Activated CD4-positive, alpha-beta T cell treated with anti-CD3 and anti-CD28 coated beads, Interleukin-2, amount 10 ng/mL, durations not matched to agents 24 days and 14 days (primary cell): ENCODE measurements at places on chromosomes 5 and 9. TPM values are rescaled to one million over a fixed set of nuclear protein-coding genes. Genes with fewer than 3 reads are reported as not detected.

TAF1L gene
- total RNA-seq, result 0.05 TPM in 1 of 2 replicates, not detected in the other

NUDT12 gene
- total RNA-seq, result 1.8 and 2.4 TPM in 2 replicates

ABCA1 gene
- total RNA-seq, result 0.31 and 0.56 TPM in 2 replicates

CKMT2 gene
- total RNA-seq, result not detected in 2 replicates

DDX41 gene
- total RNA-seq, result 157 and 172 TPM in 2 replicates

SPINK13 gene
- not detected in 2 replicates for total RNA-seq

PCDHB4 gene
- not detected in 2 replicates for total RNA-seq

EPB41L4B gene
- 1.2 and 1.5 TPM in 2 replicates for total RNA-seq

GPR21 gene
- total RNA-seq, result 0.86 and 1.0 TPM in 2 replicates

IL3 gene
- 67.7 and 71.3 TPM in 2 replicates for total RNA-seq

MPDZ gene
- total RNA-seq, result not detected in 2 replicates

SPATA31C1 gene
- not detected in 2 replicates for total RNA-seq

DAB2 gene
- not detected in 2 replicates for total RNA-seq

SLC45A2 gene
- total RNA-seq, result not detected in 2 replicates

SLC36A3 gene
- total RNA-seq, result not detected in 2 replicates

GHR gene
- not detected in 2 replicates for total RNA-seq

ADAMTSL1 gene
- total RNA-seq, result not detected in 2 replicates

CDC20B gene
- total RNA-seq, result not detected in 2 replicates

PCDHA9 gene
- total RNA-seq, result not detected in 2 replicates

CDH10 gene
- total RNA-seq, result not detected in 2 replicates

SPATA6L gene
- total RNA-seq, result not detected in 2 replicates

ZNF879 gene
- total RNA-seq, result 2.7 and 3.8 TPM in 2 replicates

GABBR2 gene
- total RNA-seq, result not detected in 2 replicates

LRRC19 gene
- not detected in 2 replicates for total RNA-seq

ANKRD18B gene
- total RNA-seq, result 0.65 and 1.1 TPM in 2 replicates

GDA gene
- not detected in 2 replicates for total RNA-seq

CATSPER3 gene
- 0.54 and 0.64 TPM in 2 replicates for total RNA-seq

CCDC152 gene
- 6.6 and 6.9 TPM in 2 replicates for total RNA-seq

CCL27 gene
- total RNA-seq, result 0.52 and 0.70 TPM in 2 replicates

TSSK1B gene
- not detected in 2 replicates for total RNA-seq

LRRC26 gene
- not detected in 2 replicates for total RNA-seq

SMIM33 gene
- 0.37 and 0.38 TPM in 2 replicates for total RNA-seq
